Muscle of back (tissue), 13 donors: ENCODE measurements at places on chromosomes 12 and 14. TPM values are rescaled to one million over a fixed set of nuclear protein-coding genes. Genes with fewer than 3 reads are reported as not detected.
A peak's percentile ranks its signal among the peaks of the same experiment; 100 is the strongest.

Gene SRRM4
- polyA plus RNA-seq, result 0.14 TPM

Gene AQP2
- polyA plus RNA-seq, result 0.05 TPM

Gene GLT8D2
- polyA plus RNA-seq, result 71.6 TPM

Gene MUCL1
- polyA plus RNA-seq, result not detected

Gene GRIN2B
- polyA plus RNA-seq, result 0.08 TPM

Gene PLEKHG3
- 17.4 TPM for polyA plus RNA-seq

Gene USP30
- 16.2 TPM for polyA plus RNA-seq

Gene RNF212B
- polyA plus RNA-seq, result 0.35 TPM

Gene LRTM2
- polyA plus RNA-seq, result 0.55 TPM

Gene PRH2
- 0.35 TPM for polyA plus RNA-seq

Gene KIF5A
- polyA plus RNA-seq, result 0.20 TPM

Gene EML5
- 1.3 TPM for polyA plus RNA-seq

Gene WNT1
- polyA plus RNA-seq, result not detected

Gene CELA1
- not detected for polyA plus RNA-seq

Gene REP15
- polyA plus RNA-seq, result 1.2 TPM

DNA sequence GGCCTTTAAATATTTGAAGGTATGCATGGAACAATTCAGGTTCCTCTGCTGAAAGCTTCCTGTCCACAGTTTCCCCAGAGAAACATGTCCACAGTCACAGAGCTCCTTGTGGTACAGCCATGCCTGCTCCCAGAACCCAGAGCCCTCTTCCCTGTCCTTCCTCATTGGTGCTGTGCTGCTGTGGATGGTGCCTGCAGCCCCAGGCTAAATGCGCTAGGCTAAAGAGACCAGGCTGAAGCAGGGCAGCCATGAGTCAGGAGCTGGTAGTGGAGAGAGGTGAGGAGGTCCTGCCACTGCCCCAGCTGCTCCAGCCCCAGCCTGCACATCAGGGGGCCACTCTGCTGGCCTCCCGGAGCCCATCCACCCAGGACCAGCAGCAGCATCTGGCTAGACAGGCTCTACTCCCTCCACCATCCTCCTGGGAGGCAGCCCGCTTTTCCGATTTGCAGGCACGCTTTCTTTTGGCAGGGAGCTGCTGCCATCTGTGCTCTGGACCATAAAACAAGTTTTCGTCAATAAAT is 65.4 kb upstream of the DDX11 start:
- DNase-seq, result peak; percentile 47

GRCh38 chr12:52494518-52494917 is 1.5 kb upstream of the KRT6A start:
- no peak for DNase-seq

DNA sequence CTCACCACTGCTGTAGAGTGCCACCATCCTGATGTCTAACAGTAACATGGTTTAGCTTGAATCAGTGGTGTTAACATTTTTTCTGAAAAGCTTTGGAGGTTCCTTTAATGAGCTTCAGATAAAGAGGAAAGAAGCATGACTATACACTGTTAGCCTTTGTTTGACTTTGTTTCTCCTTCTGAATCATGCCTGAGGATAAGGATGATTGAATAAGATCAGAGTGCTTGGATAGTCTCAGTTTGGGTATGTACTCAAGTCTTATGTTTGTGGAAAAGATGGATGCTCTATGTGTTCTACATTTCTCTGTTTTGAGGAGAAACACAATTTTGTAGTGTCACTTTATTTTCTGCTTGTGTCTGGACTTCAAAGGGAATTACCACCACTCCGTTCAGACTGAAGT is 42.0 kb downstream of the GPATCH2L start:
- no peak for DNase-seq

GRCh38 chr14:74941676-74942097 is 13.7 kb downstream of the PGF start:
- no peak for DNase-seq

DNA sequence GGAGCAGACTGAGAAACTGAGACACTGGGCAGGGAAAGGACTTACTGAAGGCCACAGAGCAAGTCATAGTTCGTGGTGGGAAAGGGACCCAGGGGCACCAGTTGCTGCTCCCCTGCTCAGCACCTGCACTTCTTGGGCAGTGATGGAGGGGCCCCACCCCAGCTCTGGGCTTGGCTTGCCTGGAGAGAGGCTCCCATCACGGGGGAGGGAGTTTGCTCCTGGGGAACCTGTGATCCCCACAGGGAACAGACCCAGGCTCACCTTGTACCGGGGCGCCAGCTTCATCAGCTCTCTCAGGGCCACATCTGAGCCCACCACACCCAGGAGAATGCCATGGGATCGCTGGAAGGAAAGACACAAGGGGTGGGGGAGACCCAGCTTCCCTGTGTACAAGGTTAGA is 39.8 kb downstream of the CACNA2D4 start:
- no peak for DNase-seq

- DNase-seq, result no peak
Observed at GRCh38 chr14:93103392-93104080, 12.2 kb downstream of the ITPK1 start.

- DNase-seq, result peak; percentile 78
Observed at GRCh38 chr12:52278575-52279421, 4.4 kb downstream of the KRT86 start.

DNA sequence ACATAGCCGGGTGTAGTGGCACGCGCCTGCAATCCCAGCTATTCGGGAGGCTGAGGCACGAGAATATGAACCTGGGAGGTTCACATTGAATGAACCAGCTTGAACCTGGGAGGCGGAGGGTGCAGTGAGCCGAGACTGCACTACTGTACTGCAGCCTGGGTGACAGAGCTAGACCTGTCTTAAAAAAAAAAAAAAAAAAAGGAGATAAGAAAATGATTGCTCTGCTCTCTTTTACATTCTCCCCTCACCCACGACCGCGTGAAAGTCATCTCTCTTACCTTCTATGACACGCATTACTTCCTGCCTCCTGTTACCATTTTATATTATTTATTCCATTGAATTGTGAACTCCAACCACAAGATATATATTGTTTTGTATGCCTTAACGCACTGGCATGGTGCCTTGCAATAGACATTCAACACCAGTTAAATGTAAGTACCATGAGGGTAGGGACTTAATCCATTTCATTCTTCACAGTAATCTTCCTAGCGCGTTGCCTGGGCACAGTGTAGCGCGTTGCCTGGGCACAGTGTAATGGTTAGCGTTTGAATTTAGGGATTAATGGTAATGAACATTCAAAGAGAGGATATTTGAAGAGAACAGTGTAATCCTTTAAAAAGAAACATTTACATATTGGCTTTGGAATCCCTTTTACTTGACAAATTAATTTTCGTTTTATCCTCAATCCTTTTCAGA is 2.7 kb downstream of the RAP1B start:
- no peak for DNase-seq

GRCh38 chr14:100560471-100560870 is 26.7 kb downstream of the BEGAIN start:
- DNase-seq, result no peak

DNA sequence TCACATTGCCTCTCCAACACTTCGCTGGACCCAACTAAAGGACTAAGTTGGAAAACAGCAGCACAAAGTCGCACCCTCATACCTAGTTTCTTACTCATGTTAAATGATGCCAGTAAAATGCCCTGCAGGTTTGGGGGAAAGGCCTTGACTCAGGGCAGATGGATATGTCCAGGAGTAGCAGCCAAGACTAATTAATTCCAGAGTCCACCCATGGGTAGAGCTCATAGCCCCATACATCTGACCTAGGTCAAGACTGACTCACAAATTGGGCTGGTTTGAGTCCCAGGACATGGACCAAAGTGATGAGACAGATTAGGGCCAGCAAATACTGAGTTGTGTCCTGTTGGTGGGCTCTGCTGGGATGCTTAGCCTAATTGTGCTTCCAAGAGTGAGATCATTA is 224.0 kb upstream of the BTG1 start:
- DNase-seq, result no peak

- peak; percentile 66 for DNase-seq
Observed at GRCh38 chr14:74945852-74946658, 9.3 kb downstream of the PGF start.

GRCh38 chr14:102778338-102779083 is 1.3 kb downstream of the TRAF3 start:
- DNase-seq, result peak; percentile 78

- no peak for DNase-seq
Observed at GRCh38 chr12:106179086-106179485, 40.3 kb upstream of the NUAK1 start.

GRCh38 chr14:69997849-69998248 is 118.6 kb downstream of the SMOC1 start:
- no peak for DNase-seq

GRCh38 chr12:85610194-85610593 is 226.0 kb downstream of the RASSF9 start:
- DNase-seq, result no peak

DNA sequence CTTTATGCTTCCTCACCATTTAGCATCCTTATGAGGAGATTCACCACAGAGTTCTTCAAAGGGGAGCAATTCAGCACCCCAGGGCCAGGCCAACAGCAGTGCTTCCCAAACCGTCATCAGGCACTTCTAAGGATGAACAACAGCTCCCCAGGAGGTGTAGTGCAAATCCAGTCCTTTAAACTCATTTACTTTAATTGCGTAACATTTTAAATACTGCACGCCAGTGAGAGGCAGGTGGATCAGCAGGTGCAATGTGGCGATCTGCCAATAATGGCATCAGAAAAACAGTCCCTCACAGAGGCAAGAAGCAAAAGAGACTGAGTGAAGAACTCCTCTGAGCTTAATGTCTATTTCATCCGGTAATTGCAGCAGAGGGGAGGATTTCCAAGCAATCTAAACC is 770.9 kb upstream of the FOXG1 start:
- no peak for DNase-seq

DNA sequence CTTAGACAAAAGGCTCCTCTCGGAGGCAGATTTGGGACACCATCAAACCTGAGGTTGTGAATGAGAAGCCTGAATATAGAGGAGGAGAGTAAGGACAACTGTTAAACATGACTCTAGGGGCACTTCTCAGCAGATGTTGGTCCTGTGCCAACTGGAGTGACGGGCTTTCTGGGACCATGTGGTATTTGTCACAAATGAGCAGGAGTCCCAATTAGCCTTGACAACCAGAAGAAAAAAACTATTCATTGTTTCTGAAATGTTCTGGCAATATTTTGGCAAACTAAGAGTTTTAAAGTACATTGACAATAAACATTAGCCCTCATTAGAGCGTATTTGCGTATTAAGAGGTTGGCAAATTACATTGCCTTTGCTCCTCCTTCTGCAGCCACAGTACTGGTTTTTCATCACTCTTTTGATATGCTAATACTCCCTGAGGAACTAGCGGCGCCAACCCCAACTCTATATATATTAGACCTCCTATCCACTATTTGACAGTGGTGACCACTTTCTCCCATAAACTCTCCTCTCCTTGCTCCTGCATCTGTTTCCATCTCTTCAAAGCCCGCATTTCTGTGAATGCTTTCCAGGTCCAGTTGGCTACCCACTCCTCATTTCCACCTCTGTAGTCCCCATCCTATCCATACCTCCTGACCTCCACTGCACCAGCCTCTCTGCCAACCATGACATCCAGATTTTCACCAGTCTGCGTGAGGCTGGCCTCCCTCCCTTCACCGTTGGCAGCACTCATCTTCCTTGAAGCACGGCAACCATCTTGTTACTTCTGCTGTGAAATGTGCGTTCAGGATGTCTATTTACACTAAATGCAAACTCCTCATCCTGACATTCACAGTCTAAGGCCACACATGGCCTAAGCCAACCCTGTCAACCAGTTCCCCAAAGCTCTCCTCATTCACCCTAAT is 100.7 kb downstream of the ZFC3H1 start:
- DNase-seq, result no peak

GRCh38 chr12:132327336-132328171 is 1.8 kb downstream of the GALNT9 start:
- DNase-seq, result no peak

DNA sequence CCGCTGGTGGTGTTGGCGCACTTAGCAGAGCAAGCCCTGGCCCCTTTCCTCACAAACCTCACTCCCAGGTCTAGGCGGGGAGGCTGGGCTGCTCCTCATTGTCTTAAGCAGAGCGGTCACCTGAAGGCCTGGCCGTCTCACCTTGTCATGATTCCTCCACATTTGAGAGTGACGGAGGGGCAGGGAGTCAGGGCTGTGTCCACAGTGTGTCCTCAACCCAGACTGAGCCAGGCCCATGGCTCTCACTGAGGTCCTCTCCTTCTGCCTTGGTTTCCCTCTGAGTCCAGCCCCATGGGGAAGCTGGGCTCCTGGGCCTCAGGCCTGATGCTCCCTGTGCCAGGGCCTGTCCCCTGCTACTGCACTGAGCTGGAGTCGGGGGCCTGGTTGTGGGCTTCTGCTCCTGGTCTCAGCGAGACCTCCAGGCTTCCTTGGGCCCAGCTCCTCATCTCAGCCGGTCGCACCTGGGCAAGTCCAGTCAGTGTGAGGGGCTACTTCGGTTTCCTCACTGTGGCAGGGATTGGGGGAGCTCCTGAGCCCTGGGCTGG is 44.9 kb downstream of the KRT80 start:
- no peak for DNase-seq

DNA sequence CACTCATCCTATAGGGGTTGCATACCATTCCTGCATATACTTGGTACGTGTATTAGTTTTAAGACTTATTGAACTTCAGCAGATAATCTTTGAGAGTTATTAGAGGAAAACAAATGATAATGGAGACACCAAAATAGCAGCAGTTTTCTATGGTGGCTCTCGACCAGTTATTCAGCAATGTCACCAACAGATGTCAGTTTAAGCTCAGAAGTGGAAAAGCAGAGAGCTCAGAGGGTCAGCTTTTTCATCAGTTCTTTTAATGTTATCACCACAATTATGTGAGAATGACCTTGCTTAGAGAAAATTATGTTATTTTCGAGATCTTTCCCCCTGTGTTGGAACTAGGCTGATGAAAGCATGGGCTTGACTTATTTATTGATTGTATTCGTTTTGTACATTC is 32.0 kb downstream of the PTPN11 start:
- DNase-seq, result no peak

- no peak for DNase-seq
Observed at GRCh38 chr12:87661786-87662377, 367.3 kb downstream of the C12orf50 start.

GRCh38 chr14:75297411-75298040 is 18.9 kb downstream of the FOS start:
- no peak for DNase-seq
